ENCODE measurements at places on chromosomes 2 and 18. TPM values are rescaled to one million over a fixed set of nuclear protein-coding genes. Genes with fewer than 3 reads are reported as not detected.

The CENPA gene
- total RNA-seq: 0.46 TPM

The REG3A gene
- not detected for total RNA-seq

The MYOM1 gene
- total RNA-seq: 2.6 TPM

The COLEC12 gene
- total RNA-seq: 25.3 TPM

The PAX8 gene
- 2.8 TPM for total RNA-seq

The LMAN2L gene
- 16.8 TPM for total RNA-seq

The NT5C1B gene
- not detected for total RNA-seq

The SLC40A1 gene
- 107 TPM for total RNA-seq

The ALPG gene
- not detected for total RNA-seq

The CD8A gene
- total RNA-seq: 2.5 TPM

The KLHL30 gene
- 1.6 TPM for total RNA-seq
